ENCODE measurements at places on chromosomes 1 and 21.

DNA sequence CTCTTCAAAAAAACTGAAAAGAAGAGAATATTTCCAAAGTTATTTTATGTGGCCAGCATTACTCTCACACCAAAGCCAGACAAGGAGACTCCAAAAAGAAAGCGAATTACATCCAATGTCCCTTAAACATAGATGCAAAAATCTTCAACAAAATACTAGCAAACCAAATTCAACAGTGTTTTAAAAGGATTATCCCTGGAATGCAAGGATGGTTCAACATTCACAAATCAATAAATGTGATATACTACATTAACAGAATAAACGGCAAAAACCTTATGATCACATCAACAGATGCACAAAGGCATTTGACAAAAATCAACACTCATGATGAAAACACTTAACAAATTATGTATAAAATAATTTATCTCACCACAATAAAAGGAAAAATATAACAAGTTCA is 207.8 kb downstream of the DENND1B start:
- no peak for DNase-seq

DNA sequence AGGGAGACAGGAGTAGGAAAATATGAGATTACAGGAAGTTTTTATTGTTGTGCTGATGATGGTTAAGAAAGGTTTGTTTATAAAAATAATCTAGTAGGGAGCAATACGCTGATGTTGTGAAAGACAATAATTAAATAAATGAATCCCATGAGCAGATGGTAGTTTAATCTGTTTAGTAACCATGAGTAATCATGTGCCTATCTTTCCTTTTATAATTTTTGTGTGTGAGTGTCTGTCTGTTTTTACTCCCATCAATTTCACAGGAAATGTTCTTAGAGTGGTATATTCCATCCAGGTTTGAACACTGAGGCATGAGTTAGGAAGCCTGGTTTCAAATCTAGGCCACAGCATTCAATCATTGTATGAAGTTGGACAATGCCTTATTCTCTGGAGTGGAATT is 180.5 kb downstream of the OLFM3 start:
- no peak for DNase-seq

- DNase-seq = no peak
These were observed 48.6 kb upstream of the ITPKB start for GRCh38 chr1:226787638-226788037.

DNA sequence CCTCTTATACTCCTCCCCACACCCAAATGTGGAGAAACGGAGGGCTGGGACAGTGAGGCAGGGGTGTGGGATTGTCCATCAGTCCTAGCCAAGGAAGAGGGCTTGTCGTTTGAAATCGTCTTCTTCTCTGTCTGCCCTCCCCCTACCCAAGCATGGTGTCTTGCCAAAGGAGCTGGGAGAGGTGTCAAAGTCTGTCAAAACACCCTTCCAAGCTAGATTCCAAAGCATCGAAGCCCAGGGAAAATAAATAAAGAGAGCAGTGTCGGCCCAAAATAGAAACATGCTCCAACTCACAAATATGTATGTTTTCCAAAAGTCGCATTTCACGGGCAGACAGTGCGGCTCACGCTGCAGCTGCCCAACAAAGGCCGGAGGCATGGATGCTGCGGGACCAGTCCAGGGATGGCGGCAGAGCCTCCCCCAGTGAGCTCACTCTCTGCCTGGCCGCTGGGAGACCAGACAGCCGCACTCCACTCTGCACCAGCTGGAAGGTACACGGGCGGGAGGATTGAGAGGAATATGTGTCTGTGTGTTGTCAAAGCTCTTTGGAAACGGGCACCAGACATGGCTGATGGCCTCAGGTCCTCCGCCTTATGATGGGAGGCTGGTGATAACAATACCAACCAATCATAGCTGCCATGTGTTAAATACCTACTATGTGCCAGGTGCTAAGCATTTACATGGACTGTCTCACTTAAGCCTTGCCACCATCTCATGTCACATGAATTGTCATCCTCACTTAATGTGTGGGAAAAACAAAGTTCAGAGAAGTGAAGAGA is 3.9 kb downstream of the DISP3 start:
- DNase-seq = no peak

DNA sequence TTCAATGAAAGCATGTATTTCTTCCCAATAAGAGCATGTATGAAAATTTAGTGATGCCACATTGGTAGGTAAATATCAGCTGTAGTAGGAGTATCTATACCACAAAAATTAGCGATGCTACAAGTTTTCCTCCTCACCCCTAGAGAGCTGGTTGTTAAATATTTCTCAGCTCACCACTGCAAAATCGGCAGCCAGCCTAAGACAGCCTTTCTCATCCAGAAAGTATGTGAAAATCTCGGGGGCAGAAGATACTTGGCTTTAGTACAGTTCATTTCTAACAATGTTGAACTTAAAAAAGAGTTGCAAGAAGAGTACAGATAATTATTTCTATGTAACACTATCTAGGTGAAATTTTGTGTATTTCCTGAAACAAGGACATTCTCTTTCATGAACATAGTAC is 235.4 kb downstream of the TPR start:
- DNase-seq = no peak

DNA sequence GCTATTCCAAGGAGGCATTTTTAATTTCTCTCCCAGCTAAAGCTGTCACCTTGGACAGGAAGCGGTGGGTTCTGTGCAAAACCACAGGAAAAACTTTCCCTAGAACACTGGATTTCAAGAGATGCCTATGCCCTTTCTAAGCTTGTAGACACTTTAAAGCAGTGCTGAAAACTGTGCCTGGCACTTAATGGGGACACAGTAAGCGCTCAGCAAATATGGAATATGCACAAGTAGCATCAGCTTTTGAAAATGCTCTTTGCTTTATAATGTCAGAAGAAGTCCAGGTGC is 50.9 kb upstream of the TARBP1 start:
- no peak for DNase-seq

- no peak for DNase-seq
These were observed 3.0 kb upstream of the PEX10 start for GRCh38 chr1:2415337-2415736.

GRCh38 chr1:234763367-234763766 is 153.4 kb upstream of the IRF2BP2 start:
- no peak for DNase-seq

DNA sequence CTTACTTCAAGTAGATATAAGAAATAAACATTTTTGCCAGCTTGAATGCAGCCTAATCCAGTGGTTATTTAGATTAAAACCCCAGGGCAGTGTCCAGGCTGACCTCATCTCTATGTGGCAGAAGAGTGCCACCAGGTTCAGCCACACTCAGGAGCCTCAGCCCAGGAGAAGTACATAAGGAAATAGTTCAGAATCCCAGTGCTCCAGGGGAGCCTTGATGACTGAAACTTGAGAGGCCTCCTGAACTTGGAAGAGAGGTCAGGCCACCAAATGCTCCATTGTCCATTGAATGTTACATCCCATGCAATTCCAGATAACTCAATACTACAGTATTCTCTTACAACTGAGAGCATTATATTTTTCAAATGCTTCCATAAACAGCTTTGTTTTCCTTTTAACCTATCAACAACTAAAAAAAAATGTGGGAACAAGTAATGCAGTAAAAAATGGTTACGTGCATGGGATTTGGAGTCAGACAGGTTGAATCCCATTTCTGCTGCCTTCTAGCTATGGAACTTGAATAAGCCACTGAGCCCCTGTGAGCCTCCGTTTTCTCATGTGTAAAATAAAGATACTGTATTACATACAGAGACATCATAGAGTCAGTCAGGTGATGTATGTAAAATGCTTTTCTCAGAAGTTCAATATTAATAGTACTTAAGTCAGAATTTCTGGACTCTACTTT is 248.0 kb downstream of the PLPP3 start:
- no peak for DNase-seq

- DNase-seq = no peak
These were observed 24.6 kb downstream of the PROX1 start for GRCh38 chr1:214012418-214012817.

- no peak for DNase-seq
These were observed 12.8 kb downstream of the WDR3 start for GRCh38 chr1:117942293-117942692.

DNA sequence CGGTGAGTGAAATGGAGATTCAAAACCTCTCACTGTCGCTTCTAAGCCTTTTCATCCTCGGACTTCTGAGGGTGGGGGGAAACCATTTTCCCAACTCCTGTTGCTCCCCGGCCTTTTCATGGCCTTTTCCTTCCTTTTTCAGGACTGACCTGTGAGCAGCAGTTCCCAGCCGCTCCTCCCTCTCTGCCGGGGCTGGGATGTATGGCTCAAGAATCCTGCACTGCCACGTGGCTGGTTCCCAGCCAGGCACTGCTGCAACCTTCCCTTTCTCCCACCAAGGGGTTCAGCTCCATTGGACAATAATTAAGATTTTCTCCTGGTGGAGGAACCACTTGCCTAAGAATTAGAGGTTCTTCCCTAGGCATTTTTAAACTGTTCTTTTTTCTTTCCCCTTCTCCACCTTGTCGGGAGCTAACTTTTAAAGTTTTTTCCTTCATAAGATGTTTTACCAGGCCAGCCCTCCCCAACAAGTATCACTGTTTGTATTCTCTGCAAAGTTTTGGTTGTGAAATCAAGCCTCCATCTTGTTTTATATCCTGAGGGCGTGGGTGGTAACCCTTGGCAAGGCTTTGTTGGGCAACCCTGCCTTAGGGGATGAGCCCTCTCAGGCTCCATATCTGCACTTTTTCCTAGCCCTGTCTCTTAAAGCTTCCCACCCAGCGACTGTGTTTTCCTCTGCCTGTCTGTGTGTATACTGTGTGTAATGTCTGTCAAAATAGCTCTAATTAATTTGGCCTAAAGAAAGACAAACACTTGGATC is 1166.6 kb upstream of the ADGRL2 start:
- DNase-seq = no peak

GRCh38 chr1:180112984-180113647 is 41.6 kb upstream of the QSOX1 start:
- no peak for DNase-seq

DNA sequence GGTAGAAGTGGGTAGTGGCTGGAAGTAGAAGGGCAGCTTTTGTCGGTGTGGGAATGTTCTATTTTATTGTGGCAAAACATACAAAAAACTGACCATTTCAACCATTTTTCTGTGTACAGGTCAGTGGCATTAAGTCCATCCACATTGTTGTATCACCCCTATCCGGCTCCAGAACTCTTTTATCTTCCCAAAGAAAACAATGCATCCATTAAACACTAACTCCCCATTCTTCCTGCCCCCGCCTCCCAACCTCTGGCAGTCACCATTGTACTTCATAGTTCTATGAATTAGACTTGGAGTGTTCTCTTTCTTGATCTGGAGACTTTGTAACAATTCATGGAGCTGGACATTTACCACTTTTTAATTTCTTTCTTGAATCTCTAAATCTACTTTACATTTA is 55.7 kb downstream of the DEGS1 start:
- DNase-seq = no peak

DNA sequence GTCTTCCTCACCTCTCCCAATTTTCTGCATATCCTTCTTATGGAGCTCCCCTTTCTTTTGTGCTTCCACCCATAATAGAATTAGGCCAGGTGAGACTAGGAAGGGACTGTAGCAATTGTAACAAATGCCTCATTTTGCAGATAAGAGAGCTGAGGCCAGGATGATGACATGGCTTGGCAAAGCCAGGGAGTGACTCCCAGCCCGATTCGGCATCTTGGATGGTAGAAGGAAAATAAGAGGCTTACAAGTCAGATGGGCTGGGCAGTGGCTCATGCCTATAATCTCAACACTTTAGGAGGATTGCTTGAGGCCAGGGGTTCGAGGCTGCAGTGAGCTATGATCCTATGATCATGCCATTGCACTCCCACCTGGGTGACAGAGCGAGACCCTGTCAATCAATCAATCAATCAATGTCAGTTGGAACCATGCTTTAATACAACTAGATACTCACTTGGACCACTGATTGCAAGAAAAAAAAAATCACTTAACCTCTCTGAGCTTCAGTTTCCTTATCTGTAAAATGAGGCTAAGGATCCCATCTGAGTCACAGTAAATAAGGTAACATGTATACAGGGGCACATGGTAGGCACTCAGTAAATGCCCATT is 51.6 kb downstream of the PLEKHA6 start:
- DNase-seq = no peak

GRCh38 chr1:231842441-231842840 is 215.9 kb downstream of the DISC1 start:
- no peak for DNase-seq

- peak; percentile 14 for DNase-seq
These were observed 106.5 kb downstream of the SLC16A1 start for GRCh38 chr1:112849425-112850033.

- no peak for DNase-seq
These were observed 122.9 kb downstream of the EVI5 start for GRCh38 chr1:92662048-92662447.

Data from stimulated activated CD4-positive, alpha-beta T cell treated with anti-CD3 and anti-CD28 coated beads, Interleukin-2, amount 100 ng/mL, for 24 hours (primary cell).